ENCODE measurements at places on chromosomes 7 and 10. TPM values are rescaled to one million over a fixed set of nuclear protein-coding genes. Genes with fewer than 3 reads are reported as not detected.

AMPH gene
- total RNA-seq = 9.4 TPM

FBXO24 gene
- 0.49 TPM for total RNA-seq

PRKAG2 gene
- total RNA-seq = 24.7 TPM

PLXNA4 gene
- 16.2 TPM for total RNA-seq
